8988T (cell line): ENCODE measurements at places on chromosomes 7 and 10.

DNA sequence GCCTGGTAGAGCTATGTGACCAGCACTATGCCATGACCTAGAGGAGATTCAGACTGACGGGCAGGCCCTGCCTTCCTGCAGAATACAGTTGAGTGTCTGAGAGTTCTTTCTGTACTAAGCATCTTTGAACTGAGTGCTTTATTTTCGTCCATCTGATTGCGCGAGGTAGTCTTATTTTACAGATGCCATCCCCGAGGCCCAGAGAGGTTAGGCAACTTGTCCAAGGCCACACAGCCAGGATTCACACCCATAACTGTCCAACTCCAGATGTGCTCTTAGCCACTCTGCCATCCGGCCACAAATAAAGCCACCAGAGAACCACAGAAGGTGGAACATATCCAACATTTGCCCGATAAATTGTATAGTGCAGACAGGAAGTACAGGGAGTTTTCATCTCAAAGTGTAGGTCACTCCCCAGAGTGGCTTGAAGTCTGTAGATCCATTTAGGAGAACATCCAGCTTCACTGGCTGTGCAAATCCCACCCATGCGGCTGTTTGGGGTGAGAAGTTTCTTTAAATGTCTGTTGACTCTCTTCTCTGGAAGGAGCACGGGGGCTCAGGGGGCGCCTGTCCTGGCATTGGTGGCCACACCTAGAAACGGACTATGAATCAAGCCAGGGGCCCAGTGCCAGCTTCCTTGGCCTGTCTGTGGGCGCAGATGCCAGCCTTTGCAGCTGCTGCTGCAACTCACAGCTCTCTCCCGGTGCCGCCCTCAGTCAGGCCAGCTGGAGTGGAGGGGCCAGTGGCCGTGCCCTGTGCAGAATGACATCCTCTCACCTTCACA is 11.1 kb downstream of the CHST3 start:
- no peak for DNase-seq

GRCh38 chr7:137828456-137828855 is 18.3 kb downstream of the DGKI start:
- no peak for DNase-seq

DNA sequence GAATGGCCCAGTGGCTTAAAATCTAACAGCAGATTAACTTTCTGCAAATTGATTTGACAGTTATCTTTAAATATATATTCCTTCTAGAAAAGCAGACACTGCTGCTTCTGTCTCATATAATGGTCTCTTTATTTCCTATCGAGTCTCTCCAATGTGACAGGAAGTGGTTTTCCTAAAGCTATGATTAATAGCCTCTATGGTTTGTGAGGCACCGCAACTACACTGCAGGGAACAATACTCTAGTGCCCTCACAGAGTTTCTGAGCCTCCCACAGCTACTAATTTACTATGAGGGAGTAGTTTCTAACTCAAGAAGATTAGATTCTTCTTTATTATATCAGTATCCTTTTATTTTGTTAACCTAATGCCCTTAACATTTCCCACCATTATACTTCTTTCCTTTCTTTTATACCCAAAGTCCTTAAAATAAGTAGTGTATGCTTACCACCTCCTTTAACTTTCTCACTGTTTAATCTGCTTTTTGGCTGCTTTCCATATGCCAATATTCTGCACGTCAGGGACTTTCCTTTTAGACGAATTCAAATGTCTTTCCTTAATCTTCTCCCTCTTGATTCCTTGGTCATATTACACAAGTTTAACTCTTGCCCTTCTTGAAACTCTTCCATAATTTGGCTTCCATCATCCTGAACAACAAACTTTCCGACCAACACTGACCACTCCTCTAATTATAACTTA is 23.8 kb upstream of the AHR start:
- DNase-seq: no peak

DNA sequence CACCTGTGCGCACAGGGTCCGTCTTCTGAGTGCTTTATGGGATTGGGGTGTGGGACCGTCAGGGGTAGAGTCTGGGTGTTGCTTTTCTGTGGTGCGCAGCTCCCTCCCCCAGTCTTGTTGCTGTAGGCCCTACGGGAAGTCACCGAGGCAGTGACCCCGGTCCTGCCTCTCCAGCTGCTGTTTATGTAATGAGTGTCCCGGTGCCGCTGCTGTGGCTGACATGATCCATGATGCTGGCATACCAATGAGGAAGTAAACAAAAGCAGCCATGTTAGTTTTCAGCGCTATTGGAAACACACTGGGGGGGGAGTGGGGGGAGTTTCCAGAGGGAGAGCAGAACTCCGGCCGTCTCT is 1.1 kb downstream of the TRIM8 start:
- DNase-seq: no peak

- DNase-seq: no peak
Observed at GRCh38 chr10:19461588-19461987, 354.6 kb upstream of the PLXDC2 start.

- DNase-seq: no peak
Observed at GRCh38 chr7:158945519-158945918, 89.2 kb downstream of the DYNC2I1 start.

DNA sequence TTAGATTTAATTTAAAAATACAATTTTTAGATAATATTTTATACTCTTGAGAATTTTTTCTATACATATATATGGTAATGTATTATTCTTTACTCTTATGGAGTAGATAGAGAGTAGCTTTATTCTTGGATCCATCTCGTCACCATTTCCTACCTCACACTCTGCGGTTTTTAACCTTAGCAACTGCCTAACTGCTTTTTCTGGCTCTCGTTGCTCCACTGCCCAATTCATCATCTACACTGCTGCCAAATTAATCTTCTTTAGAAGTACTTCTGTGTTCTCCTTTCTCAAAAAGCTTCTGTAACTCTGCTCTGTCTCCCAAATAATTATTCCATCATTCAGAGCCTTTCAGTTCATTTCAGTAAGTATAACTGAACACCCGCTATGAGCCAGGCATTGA is 35.3 kb downstream of the CAPZA2 start:
- no peak for DNase-seq

DNA sequence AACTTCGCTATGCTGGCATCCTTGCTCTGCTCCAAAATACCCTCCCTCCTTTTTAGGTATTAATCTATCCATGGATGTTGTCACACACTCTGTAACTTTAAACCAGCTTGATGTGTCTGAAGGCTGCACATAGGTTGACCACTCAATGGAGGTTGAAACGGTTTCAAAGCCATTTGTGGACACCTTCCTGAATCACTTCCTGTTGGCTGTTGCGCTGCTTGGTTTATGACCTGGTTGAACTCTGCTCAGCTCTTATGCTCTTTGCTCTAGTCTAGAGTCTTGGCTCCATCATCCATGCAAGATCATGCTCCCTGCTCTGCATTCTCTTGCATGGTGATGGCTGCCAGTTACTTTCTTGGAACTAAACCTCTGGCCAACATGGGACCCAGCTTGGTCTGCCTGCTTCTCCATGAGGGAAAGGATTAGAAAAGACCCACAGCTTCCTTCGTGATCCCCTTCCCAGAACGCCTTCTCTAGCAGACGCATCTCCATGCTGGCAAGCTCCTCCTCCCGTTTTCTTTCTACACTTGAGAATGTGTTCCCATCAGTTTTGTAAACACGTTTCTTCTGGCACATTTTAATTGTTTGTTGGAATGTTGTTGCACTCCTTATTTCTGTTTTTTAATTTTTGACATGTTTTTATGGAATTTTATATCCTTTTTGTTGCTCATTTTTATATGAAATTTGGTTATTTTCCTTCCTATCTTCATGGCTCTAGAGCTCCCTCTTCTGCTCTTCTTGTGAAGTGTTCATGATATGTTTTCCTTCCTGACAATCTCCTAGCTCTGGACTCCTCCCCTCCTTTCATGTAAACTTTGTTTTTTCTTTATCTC is 149.8 kb downstream of the XPNPEP1 start:
- no peak for DNase-seq

DNA sequence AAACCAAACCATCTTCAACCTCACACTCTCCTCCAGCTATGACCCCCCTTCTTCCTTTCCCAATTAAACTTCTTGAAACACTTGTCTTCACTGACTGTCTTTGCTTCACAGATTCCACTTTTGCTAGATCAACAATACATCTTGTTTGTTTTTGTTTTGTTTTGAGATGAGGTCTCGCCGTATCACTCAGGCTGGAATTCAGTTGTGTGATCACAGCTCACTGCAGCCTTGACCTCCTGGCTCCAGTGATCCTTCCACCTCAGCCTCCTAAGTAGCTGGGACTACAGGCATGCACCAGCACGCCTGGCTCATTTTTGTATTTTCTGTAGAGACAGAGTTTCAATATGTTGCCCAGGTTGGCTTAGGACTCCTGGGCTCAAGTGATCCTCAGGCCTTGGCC is 59.7 kb downstream of the HIP1 start:
- no peak for DNase-seq

DNA sequence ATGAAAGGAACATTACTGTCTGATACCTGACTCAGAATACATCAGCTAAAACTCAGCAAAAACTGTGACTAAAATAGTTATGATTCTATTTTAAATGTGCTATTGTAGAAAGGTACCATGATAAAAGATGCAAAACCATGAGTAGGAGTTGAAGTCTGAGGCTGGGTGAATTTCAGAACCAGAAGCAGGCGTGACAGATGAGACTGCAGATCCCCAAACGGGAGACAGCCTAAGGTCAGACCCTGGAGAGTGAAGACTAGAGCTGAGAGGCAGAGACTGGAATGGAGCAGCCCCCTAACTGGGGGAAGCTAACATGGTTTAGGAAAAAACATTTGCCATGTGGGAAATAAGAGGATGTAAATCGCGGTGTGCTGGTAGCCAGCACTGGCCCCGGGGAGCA is 275.8 kb downstream of the POM121L12 start:
- no peak for DNase-seq

DNA sequence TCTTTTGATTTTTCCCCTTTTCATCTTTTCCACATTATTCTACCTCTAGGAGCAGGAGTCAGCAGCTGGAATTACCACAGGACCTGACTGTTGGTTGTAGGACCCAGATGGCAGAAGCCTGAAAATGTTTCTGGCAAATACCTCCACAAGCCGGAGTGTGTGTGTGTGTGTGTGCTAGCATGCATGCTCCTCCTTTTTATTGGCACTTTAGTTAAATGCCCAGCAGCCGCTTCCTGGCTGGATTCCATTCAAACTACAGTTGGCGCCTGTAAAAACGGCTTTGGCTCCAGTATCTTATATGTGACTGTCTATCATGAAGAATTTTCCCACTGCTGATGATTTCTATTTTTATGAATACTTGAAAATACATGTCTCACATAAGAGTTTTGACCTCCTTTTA is 319.7 kb upstream of the SP4 start:
- no peak for DNase-seq

DNA sequence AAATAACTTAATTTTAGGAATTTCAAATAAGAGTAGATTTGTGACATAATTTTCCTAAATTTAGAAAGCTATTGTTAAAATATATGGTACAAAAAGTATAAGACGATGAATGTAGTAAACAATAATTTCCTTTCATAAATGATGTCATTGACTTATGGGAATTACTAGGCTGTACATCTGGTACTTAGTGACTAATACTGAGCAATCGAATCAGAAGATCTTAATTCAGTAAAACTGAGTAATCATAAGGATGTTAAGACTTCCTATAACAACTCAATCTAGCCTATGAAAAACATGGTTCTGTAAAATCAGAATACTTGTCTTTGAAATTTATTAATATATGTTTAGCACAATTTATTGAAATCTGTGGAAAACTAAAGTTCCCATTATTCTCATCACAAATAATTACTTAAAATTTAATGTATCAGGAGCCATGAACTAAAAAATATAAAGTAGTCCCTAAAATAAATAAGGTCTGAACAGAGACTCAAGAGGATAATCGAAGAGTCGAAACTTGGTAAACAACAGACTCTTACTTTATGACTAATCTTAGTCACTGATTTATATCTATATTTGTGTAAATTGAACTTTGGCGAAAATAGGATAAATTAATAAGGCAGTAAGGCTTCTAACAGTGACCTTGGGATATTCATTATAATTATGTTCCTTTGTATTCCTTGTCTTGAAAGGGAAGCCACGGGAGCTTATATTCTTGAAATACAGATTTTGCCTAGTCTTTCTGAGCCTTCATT is 142.1 kb downstream of the HGF start:
- no peak for DNase-seq

DNA sequence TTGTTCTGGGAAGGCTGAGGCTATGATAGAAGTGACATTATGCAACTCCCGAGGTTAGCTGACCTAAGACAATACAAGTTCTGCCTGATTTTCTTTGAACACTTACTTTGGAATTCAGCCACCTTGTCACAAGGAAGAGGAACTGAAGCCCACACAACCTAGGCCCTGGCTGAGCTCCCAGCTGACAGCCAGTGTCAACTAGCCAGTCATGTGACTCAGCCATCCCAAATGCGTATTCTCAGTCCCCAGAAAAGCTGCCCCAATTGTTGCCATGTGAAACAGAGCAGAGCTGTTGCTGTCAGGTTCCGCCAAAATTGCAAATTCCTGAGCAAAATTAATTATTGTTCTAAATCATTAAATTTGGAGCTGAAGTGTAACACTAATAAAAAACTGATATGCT is 1010.0 kb downstream of the XPNPEP1 start:
- DNase-seq: no peak

DNA sequence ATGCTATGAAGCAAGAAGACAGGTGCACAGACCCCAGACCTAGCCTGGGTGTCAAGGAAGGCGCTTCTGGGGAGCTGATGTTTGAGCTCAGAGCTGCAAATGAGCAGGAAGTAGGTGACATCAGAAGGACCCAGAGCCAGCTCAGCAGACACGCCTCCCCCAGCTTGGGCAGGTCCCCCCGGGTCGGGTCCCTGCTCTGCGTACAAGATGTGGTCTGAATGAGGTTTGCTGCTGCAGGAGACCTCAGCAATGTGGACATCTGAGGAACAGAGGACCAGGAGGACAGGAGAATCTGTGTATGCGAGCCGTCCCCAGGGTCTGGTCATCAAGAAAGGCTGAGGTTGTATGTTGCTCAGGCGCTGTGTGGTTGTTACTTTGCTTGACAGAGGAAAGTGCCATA is 51.8 kb downstream of the TACC2 start:
- no peak for DNase-seq

GRCh38 chr7:91940171-91940570 is 491 bp upstream of the AKAP9 start:
- DNase-seq: no peak

GRCh38 chr10:132137111-132138072 is 49.4 kb upstream of the DPYSL4 start:
- DNase-seq: no peak
